ENCODE measurements at places on chromosomes 2 and 18.

DNA sequence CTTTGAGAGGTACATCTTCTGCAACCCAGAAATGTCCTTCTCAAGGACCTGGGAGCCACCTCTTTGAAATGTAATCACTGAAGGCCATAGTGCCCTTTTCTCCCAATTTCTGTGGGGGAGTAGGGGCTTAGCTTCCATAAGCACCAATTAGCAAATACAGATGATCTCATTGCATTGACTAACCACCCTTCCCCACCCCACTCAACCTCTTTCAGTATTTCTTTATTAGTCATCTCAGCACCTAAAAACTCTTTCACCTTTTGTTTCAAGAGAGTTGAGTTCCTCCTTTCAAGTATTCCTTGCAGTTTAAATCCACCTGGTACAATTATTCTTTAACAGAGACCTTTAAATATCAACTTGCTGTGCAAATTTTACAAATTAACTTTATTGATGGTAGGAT lies 1011.8 kb upstream of the CDH2 start:
- H3K4me3 ChIP-seq: no peak overlapping the region
- DNase-seq: no peak
- H3K4me1 ChIP-seq: no peaks in the 10 kb centered on the region
- no peaks in the 10 kb centered on the region for H3K36me3 ChIP-seq

DNA sequence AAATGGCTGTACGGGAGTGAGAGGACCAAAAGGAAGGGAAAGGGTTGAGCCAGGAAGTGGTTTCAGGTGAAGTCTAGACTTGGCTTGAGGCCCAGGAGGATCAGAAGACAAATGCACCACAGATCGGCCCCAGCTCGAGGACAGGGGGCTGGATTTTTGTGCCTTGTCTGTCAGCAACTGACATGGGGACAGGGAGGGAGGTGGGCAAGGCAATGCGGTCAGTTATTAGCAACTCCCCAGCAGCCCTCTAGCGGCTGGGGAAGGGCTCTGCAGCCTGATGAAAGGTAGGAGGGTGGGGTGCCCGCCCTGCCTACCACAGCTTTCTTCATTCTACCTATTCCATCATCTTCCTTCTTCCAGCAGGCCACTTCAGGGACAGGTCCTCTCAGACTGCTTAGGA lies 50.0 kb downstream of the CPO start:
- H3K27ac ChIP-seq: no peak overlapping the region
- H3K4me1 ChIP-seq: no peaks in the 10 kb centered on the region
- H3K36me3 ChIP-seq: no peaks in the 10 kb centered on the region
- no peak overlapping the region for H3K4me3 ChIP-seq

DNA sequence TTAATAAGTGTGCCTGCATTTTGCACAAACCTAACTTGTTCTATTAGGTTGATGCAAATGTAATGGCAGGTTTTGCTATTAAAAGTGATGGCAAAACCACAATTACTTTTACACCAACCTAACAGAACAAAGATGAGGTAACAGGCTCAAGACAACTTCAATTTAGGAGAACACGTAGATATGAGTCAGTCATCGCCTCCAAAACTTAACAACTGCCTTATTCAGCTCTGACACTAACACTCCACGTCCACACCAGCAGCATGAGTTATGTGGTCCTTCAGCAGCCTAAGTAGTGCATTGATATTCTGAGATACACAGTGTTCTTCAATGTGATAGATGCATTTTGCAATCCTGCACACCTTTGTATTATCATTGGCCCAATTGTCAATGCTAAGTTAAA lies 1175.1 kb upstream of the ACVR2A start:
- H3K27me3 ChIP-seq: no peaks in the 10 kb centered on the region
- H3K4me1 ChIP-seq: no peaks in the 10 kb centered on the region
- H3K4me3 ChIP-seq: no peak overlapping the region
- no peak for DNase-seq

- no peak overlapping the region for H3K27ac ChIP-seq
- no peaks in the 10 kb centered on the region for H3K36me3 ChIP-seq
- H3K27me3 ChIP-seq: no peaks in the 10 kb centered on the region
- no peak overlapping the region for H3K4me3 ChIP-seq
- H3K4me1 ChIP-seq: no peaks in the 10 kb centered on the region
Measured at GRCh38 chr2:200051611-200051945, 96.2 kb downstream of the MAIP1 start.

DNA sequence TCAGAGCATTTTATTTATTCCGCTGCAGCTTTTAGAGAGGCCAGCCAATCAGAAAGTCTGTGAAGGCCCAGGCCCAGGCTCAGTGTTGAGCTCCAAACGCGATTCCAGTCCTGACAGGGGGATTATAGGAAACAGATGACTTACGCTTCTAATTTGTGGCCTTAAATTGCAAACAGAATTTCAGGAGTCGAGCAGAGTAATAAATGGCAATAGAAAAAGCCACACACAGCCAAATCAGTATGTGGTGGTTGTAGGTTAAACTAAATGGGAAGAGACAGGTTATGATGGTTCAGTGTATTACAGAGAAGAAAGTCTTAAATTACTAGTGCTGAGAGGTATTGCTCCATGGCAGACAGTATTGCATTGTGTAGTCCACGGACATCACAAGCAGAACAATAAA lies 131.0 kb upstream of the ZEB2 start:
- H3K27me3 ChIP-seq: no peaks in the 10 kb centered on the region
- H3K27ac ChIP-seq: no peak overlapping the region
- no peak overlapping the region for H3K4me3 ChIP-seq
- no peaks in the 10 kb centered on the region for H3K4me1 ChIP-seq
- H3K36me3 ChIP-seq: no peaks in the 10 kb centered on the region
- no peak for DNase-seq

- H3K4me1 ChIP-seq: no peaks in the 10 kb centered on the region
- no peak overlapping the region for H3K27ac ChIP-seq
Measured at GRCh38 chr2:231300722-231301076, 94.8 kb upstream of the B3GNT7 start.

- H3K4me1 ChIP-seq: no peaks in the 10 kb centered on the region
- no peaks in the 10 kb centered on the region for H3K36me3 ChIP-seq
- no peak overlapping the region for H3K4me3 ChIP-seq
- H3K27me3 ChIP-seq: no peaks in the 10 kb centered on the region
- DNase-seq: no peak
Measured at GRCh38 chr2:114006460-114006859, 116.6 kb downstream of the ACTR3 start.

GRCh38 chr18:66752733-66753132 lies 148.8 kb upstream of the CDH19 start:
- no peaks in the 10 kb centered on the region for H3K4me1 ChIP-seq
- DNase-seq: no peak
- H3K36me3 ChIP-seq: no peaks in the 10 kb centered on the region
- H3K27me3 ChIP-seq: no peaks in the 10 kb centered on the region

- H3K27me3 ChIP-seq: no peaks in the 10 kb centered on the region
- H3K27ac ChIP-seq: no peak overlapping the region
- DNase-seq: no peak
- H3K4me3 ChIP-seq: no peak overlapping the region
- peaks cover 10% of the 10 kb centered on the region for H3K36me3 ChIP-seq
- H3K4me1 ChIP-seq: no peaks in the 10 kb centered on the region
Measured at GRCh38 chr2:16568998-16569784, 96.4 kb downstream of the CYRIA start.

- H3K36me3 ChIP-seq: no peaks in the 10 kb centered on the region
- DNase-seq: no peak
- no peaks in the 10 kb centered on the region for H3K27me3 ChIP-seq
- no peak overlapping the region for H3K4me3 ChIP-seq
Measured at GRCh38 chr2:232434091-232434490, 21.9 kb upstream of the ALPI start.

DNA sequence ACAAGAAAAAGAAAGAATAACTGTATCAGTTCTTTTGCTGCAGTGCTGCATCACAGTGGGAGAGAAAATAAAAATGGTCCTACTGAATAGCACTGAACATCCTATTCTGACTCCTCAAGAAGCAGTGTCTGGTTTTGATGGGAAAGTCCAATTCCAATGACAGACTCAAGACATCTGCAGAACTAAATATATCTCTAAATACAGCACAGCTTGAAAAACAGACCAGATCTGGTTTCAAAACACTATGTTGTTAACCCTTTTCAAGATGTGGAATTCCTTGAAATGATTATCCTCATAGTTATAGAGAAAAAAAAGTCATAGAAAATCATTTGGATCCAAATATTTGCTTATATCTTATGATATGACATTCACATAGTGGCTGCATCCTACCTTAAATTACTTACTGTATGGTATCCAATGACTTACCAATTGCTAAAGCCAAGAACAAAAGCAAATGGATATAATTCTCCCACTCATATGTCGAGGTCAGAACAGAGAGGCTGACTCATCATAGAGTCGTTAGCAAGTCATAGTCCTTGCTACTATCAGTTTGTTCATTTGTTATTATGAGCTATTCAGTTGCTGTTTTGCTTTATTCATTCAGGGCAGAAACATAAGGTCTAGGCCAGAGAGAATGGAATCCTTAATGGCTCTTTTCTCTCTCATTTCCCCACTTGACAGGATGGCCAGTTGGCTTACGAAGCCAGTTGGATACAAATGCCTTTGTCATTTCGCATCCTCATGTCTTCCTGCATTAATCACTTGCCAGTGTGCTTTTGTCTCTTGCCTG lies 62.5 kb upstream of the ACVR2A start:
- H3K27ac ChIP-seq: no peak overlapping the region
- H3K27me3 ChIP-seq: no peaks in the 10 kb centered on the region
- H3K4me3 ChIP-seq: no peak overlapping the region
- no peaks in the 10 kb centered on the region for H3K36me3 ChIP-seq

DNA sequence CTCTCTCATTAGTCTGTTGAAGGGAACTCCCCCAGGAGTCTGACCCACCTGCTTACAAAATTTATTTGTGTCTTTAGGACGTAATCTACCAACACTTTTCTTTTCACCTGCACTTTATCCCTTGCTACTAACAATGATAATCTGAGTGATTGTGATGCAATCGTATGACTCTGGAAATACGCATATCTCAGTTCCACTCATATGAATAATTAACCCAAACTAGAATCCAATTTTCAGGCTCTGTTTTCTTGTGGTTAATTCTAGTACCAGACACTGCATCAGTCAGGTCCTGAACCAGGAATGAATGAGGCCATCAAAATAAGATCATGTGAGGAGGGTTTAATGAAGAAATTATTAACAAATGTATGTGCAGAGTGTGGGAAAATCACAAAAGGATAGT lies 158.4 kb upstream of the SRD5A2 start:
- H3K4me3 ChIP-seq: no peak overlapping the region
- no peaks in the 10 kb centered on the region for H3K4me1 ChIP-seq
- H3K36me3 ChIP-seq: no peaks in the 10 kb centered on the region
- H3K27ac ChIP-seq: no peak overlapping the region
- no peak for DNase-seq

DNA sequence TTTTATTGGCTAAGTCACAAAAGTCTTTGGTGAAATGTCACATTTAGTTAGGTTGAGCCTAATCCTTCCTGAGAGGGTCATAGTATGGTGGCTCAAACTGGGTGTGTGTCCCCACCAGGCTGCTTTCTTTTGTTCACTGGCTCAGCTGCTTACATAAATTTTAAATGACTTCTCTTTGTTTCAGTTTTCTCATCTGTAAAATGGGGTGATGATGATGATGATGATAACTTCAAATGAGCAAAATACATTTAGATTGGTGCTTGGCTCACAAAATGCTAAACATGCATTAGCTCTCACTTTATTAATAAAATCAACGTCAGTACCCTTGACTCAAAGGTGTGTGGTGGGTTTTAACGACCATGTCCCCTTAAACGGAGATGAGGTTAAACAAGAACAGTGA lies 7.2 kb upstream of the TAF1B start:
- H3K4me1 ChIP-seq: no peaks in the 10 kb centered on the region
- no peaks in the 10 kb centered on the region for H3K27me3 ChIP-seq
- DNase-seq: no peak
- no peaks in the 10 kb centered on the region for H3K36me3 ChIP-seq
- H3K27ac ChIP-seq: no peak overlapping the region

GRCh38 chr2:210198326-210198725 lies 26.9 kb downstream of the ACADL start:
- no peaks in the 10 kb centered on the region for H3K36me3 ChIP-seq
- no peak for DNase-seq
- H3K4me1 ChIP-seq: no peaks in the 10 kb centered on the region
- H3K27ac ChIP-seq: no peak overlapping the region

GRCh38 chr2:236793023-236794011 lies 223.7 kb downstream of the ACKR3 start:
- H3K4me1 ChIP-seq: no peaks in the 10 kb centered on the region
- no peak for DNase-seq
- H3K36me3 ChIP-seq: no peaks in the 10 kb centered on the region
- H3K27me3 ChIP-seq: no peaks in the 10 kb centered on the region
- no peak overlapping the region for H3K27ac ChIP-seq
- no peak overlapping the region for H3K4me3 ChIP-seq

GRCh38 chr2:52391621-52392020 lies 1359.7 kb upstream of the NRXN1 start:
- H3K36me3 ChIP-seq: no peaks in the 10 kb centered on the region
- no peak for DNase-seq
- H3K4me1 ChIP-seq: no peaks in the 10 kb centered on the region
- H3K27me3 ChIP-seq: no peaks in the 10 kb centered on the region

DNA sequence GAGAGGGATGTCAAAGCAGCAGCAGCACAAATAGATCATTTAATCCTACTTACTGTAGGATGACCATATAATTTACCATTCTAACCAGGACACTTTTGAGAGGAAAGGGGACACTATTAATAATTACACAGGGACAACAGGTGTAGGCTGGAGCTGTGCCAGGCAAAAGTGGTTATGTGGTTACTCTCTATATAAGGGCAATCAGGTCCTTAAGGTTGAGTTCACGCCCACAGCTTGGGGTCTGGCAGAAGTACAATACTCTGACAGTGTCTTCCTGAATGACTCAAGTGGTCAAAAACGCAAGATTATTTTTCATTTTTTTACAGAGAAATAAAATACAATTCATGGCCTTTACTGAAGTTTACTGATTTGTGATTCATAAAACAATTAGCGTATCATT lies 2.8 kb downstream of the PREPL start:
- peak; percentile 28 for DNase-seq
- H3K4me1 ChIP-seq: peaks cover 32% of the 10 kb centered on the region
- no peaks in the 10 kb centered on the region for H3K36me3 ChIP-seq
- H3K4me3 ChIP-seq: no peak overlapping the region

DNA sequence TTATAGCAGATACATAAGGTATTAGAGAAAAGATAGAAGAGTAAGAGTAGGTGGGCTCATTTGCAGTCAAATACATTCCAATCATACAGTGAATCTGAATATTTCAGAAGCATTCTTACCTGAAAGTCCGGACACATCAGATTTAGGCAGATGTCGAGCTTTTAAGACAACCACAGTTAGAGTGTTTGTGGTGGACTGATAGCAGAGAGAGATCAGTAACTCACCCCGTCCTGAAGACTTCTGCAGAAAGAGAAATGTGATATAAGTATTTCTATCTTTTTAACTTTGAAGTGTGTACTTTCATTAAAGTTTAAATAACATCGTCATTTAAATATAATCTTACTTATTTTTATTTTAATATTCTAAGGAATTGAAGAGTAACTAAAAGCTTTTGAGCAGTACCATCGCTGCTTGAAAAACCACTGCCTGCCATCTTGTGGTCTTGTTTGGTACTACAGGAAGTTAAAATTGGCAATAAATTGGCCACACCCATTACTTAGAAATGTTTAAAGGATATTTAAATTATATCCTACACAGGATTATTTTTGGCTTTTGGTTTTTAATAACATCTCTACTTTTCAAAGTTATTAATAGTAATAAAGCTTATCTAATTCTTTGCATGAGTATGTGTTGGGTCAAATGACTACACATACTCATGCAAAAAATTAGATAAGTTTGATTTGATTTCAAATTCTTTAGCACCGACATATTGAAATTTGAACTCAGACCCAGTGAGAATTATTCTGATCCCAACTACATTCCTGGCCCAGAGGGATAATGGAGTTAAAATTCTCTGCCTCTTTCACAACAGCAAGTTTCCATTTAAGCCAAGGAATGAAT lies 5.5 kb downstream of the SYT4 start:
- no peaks in the 10 kb centered on the region for H3K27me3 ChIP-seq
- no peaks in the 10 kb centered on the region for H3K4me1 ChIP-seq
- H3K4me3 ChIP-seq: no peak overlapping the region
- DNase-seq: peak; percentile 18
- H3K36me3 ChIP-seq: no peaks in the 10 kb centered on the region
